GM23338 (cell line): ENCODE measurements at places on chromosomes 4 and X.

DNA sequence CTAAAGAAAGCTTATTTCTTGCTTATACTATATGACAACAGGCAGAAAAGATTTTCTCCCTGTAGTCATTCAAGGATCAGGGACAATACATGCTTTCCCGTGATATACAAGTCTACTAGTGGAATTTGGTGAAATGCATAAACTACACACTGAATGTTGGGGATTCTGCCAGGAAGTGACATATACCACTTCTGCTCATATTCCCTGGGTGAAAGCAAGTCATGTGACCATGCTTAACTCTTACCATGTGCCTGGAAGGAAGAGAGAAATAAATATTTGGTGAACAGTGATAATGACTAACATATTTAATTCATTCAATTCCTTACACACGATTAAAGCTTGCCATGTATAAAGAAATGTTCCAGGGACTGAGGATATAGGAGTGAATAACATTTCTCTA is 534.6 kb downstream of the PPARGC1A start:
- DNase-seq, result no peak

- DNase-seq, result no peak
Observed at GRCh38 chr4:164095313-164096110, 601.0 kb downstream of the TMA16 start.

DNA sequence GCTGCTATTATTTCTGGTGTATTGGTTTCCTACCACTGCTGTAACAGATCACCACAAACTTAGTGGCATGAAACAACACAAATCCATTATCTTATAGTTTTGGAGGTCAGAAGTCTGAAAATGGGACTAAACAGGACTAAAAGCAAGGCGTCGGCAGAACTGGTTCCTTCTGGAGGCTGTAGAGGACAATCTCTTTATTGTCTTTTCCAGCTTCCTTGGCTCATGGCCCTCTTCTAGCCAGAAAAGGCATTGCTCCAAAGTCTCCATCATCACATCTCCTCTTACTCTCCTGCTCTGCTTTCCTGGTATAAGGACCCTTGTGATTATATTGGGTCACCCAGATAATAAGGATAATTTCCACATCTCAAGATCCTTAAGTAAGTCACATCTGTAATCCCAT is 121.9 kb downstream of the CLCN4 start:
- DNase-seq, result no peak

DNA sequence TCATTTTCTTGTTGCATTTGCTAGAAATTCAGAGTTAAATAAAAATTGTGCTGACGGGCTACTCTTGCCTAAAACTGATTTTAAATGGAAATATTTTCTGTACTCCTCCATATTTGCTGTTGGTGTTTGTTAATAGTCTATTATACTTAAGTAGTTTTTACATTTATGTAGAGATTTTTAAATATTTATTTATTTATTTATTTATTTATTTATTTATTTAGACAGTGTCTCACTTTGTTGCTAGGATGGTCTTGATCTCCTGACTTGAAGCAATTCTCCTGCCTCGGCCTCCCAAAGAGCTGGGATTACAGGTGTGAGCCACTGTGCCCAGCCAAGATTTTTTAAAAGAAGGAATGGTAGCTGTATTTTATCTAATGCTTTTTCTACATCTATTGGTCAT is 68.1 kb downstream of the TMEM164 start:
- DNase-seq, result no peak

- DNase-seq, result no peak
Observed at GRCh38 chrX:39016556-39016955, 215.3 kb downstream of the MID1IP1 start.

DNA sequence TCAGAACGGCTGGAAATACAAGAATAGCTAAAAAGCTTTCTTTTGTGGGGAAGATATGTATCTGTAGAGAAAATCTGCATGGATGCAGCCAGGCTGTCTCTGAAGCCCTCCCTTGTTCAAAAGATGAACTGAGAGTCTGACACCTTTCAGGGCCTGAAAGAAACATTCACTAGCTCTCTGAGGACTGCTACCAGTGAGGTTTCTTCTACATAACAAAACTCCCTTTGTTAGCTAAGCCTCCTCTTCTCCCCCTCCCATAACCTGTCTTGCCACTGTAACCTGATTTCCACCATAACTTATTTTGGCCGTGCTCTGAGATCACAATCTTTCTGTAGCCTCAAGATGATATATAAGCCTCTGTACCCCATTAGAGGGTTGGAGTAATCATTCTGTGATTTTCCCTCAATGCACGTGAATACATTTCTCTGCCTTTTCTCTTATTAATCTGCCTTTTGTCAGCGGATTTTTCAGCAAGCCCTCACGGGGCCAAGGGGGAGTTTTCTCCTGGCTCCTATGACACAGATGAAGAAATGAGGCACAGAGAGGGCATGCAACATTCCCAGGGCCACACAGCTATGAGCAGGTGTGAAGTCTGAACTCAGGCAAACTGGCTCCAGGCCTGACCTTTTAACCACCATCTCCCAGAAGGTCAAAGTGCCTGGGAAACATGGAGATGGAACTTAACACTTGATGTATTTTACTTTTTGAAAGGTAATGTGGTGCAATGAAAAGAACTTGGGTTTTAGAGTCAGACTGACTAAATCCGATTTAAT is 161.6 kb upstream of the PRDX4 start:
- DNase-seq, result peak; percentile 68

- DNase-seq, result peak; percentile 55
Observed at GRCh38 chrX:23554304-23554703, 113.0 kb upstream of the PRDX4 start.

- peak; percentile 26 for DNase-seq
Observed at GRCh38 chr4:19030048-19030447, 1008.5 kb upstream of the LCORL start.

GRCh38 chr4:117284736-117285135 is 199.4 kb upstream of the TRAM1L1 start:
- no peak for DNase-seq

GRCh38 chrX:19747652-19748610 is 139.5 kb downstream of the SH3KBP1 start:
- no peak for DNase-seq

DNA sequence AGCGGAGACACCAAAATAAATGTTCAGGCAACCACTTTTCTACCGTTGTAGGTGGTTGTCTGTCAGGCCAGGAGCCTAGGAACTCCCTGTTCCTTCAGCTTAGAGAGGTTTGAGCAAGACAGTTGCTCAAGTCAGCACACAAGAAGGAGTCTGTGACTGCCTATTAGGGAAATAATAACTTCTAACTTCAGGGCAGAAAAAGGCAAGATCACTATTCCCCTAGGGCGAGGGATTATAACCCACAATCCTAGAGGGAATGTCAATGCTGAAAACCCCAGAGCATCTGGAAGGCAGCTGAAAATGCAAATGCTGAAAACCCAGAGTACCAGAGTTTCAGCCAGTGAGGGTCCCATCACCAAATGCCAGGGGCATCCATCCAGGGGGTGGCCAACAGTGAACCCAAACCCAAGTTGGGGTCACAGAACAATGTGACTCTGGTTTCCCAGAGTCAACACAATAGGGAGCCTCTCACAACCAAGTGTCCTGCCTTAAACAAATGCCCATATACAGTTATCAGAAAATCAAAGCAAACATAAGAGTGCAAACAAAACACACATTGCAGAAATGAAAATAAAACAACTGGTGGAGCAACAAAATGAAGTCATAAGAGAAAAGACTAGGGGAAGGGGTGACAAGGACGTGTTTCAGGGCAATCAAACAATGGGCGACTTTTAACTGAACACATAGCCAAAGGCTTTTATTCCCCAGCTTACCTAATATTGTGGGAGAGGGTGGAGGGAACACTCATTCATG is 27.6 kb downstream of the MORF4L2 start:
- DNase-seq, result no peak

GRCh38 chr4:122639181-122639580 is 18.3 kb upstream of the IL21 start:
- no peak for DNase-seq
